Endothelial cell of umbilical vein (primary cell): ENCODE measurements at places on chromosomes 7 and 10. TPM values are rescaled to one million over a fixed set of nuclear protein-coding genes. Genes with fewer than 3 reads are reported as not detected.

IGF2BP3 gene
- 111 and 117 TPM in 2 replicates for total RNA-seq

FBXW4 gene
- 20.8 and 22.4 TPM in 2 replicates for total RNA-seq

GPER1 gene
- 0.25 and 0.77 TPM in 2 replicates for total RNA-seq

LBX1 gene
- total RNA-seq: not detected in 2 replicates

CDH23 gene
- not detected in 2 replicates for total RNA-seq

CCNJ gene
- 22.4 and 25.5 TPM in 2 replicates for total RNA-seq
